ENCODE measurements at places on chromosomes 6 and 20.

DNA sequence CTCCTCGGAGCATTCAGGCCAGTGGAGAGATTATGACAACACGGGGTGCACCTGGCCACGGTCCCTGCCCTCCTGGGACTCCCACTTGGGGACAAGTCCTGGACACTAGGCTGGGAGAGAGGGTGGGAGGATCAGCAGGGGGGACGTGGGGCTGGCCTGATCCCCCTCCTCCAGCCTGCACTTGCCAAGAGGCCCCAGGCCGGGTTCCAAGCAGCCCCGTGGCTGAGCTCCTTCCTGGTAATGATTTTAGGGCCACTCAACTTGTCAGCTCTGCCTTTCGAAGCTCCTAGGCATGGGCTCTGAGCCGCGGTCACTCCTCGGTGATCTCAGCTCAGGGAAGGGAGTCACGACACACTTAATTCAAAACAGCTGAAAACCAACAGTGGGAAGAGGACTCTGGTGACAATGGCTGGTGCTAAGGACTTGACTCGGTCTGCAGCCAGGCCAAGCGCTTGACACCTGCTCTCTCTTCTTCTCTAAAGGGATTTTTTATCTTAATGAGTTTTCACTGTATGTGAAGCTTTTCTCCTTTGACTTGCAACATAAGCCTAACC lies 161.7 kb downstream of the BMP7 start:
- DNase-seq: no peak

DNA sequence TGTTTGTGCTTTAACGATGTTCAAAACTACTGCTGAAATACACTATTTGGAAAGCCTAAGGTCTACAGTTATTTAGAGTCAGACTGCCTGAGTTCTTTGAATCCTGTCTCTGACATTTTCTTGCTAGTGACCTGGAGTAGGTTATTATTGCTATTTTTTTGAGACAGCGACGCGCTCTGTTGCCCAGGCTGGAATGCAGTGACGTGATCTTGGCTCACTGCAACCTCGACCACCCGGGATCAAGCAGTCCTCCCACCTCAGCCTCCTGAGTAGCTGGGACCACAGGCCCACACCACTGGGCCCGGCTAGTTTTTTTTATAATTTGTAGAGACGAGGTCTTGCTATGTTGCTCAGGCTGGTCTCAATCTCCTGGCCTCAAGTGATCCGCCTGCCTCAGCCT lies 96.6 kb downstream of the TIAM2 start:
- no peak for DNase-seq

DNA sequence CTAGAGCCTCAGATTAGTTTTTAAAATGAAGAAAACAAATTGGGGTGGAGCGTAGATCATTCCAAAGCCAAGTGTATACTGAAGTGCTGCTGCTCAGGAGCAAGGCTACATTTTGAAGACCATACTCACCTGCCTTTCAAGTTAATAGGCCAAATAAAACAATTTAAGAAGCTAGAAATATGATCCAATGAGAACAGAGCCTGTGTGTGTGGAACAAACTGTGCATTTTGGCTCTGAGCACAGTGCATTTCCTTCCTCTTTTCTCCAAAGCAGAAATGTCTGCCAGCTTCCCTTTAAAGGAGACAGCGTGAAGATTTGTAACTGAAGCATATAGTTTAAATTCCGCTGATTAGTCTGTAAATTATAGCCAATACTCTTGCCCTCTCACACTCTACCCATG lies 3.2 kb upstream of the IFNGR1 start:
- no peak for DNase-seq

DNA sequence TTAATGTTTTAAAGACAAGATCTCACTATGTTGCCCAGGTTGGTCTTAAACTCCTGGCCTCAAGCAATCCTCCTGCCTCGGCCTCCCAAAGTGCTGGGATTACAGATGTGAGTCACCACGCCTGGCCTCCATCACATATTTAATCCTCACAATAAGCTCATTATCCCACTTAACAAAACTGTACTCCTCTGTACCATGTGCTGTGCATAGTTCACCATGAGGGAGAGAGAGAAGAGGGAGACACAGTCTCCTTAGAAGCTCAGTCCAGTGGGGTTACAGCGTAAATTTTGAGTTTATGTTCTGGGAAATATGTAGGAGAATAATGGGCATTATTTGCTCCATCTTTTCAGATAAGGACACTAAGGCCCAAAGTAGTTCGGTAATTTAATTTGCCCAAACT lies 7.9 kb upstream of the CPNE5 start:
- DNase-seq: no peak

- DNase-seq: peak; percentile 26
Measured at GRCh38 chr6:42260972-42261371, 43.3 kb upstream of the MRPS10 start.

GRCh38 chr6:112180095-112180820 lies 74.1 kb downstream of the LAMA4 start:
- DNase-seq: peak; percentile 65

GRCh38 chr6:75491291-75491690 lies 2.3 kb downstream of the FILIP1 start:
- DNase-seq: no peak

DNA sequence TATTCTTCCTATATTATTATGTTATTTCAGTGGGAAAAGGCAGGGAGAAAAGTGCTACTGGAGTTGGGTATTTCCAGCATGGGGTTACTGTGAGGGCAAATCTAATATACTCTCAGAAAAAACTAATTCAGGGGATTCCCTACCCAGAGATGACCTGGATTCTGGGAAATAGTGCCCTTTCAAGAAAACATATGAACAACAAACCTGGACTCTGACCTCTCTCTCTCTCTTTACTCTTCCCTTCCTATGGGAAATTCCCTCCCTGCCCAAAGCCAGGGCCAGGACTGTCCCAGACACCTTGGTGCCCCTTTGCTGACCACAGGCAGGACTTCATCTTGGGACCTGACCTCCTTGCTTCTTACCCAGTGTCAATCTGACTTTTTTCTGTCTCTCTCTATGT lies 1.6 kb upstream of the UBD start:
- no peak for DNase-seq

All from neural crest cell (in vitro differentiated cells).